ENCODE measurements at places on chromosomes 4 and X. TPM values are rescaled to one million over a fixed set of nuclear protein-coding genes. Genes with fewer than 3 reads are reported as not detected.

Gene GLRB
- total RNA-seq = 8.2 TPM

Gene ELOVL6
- 17.5 TPM for total RNA-seq

Gene DCLK2
- total RNA-seq = 8.3 TPM

Gene FSTL5
- total RNA-seq = not detected

Gene PDGFRA
- 178 TPM for total RNA-seq

Gene VAMP7
- 71.6 TPM for total RNA-seq

Gene PDZD11
- total RNA-seq = 39.0 TPM

Gene GYG2
- 18.2 TPM for total RNA-seq

Gene PTTG2
- not detected for total RNA-seq

Gene PPEF2
- total RNA-seq = under 0.01 TPM

Gene ARSJ
- 23.9 TPM for total RNA-seq

Gene ANK2
- 13.3 TPM for total RNA-seq

Gene PAGE5
- not detected for total RNA-seq

Gene BMPR1B
- total RNA-seq = under 0.01 TPM

Gene KIF4A
- total RNA-seq = 24.6 TPM

Gene PRSS12
- 14.2 TPM for total RNA-seq

Gene TGIF2LX
- not detected for total RNA-seq

Gene CDX4
- total RNA-seq = not detected

Gene NAP1L2
- total RNA-seq = 0.29 TPM

Gene MGAT4D
- total RNA-seq = not detected

Gene OCRL
- 15.3 TPM for total RNA-seq

Gene C4orf36
- 0.86 TPM for total RNA-seq

Gene GABRE
- 15.1 TPM for total RNA-seq

Gene CLDN2
- not detected for total RNA-seq

Gene TMPRSS11D
- total RNA-seq = not detected

Gene ERVMER34-1
- not detected for total RNA-seq

Gene JADE3
- 2.6 TPM for total RNA-seq

Gene GYPB
- not detected for total RNA-seq

Gene SPARCL1
- not detected for total RNA-seq

Gene H2BW2
- total RNA-seq = not detected

Gene CXCL8
- total RNA-seq = 429 TPM

Gene WWC2
- 45.1 TPM for total RNA-seq
